ENCODE measurements at places on chromosomes 2 and 18.

DNA sequence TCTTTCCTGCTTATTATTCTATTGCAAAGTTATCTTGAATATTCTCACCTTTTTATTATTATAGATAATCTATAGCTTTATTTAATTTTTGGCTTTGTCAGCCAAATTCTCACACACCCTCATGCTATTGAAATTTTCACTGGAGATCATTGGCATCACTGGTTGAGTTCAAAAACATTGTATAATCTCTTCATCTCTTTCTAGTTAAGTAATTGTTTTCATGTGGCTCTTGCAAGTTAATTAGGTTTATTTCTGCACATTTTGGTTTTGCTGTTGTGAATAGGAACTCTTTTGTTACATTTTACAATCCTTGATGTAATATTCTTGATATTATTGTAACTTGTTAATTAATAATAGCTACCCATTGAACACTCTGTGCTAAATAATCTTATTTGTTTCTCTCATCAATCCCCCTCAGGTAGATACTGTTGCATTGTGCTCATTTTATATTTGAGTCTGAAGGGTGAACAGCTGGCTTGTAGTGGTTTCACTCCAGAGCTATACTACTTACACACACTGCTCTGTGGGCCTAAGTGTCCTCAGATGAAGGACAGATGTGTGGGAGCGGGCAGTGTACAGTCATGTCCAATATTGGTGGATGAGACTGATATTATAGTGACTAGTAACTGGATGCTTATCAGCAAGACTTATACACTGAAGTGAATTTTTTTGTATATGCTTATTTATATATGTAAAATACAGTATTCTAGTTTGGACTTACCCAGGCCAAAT is 112.7 kb downstream of the LCLAT1 start:
- DNase-seq = no peak

DNA sequence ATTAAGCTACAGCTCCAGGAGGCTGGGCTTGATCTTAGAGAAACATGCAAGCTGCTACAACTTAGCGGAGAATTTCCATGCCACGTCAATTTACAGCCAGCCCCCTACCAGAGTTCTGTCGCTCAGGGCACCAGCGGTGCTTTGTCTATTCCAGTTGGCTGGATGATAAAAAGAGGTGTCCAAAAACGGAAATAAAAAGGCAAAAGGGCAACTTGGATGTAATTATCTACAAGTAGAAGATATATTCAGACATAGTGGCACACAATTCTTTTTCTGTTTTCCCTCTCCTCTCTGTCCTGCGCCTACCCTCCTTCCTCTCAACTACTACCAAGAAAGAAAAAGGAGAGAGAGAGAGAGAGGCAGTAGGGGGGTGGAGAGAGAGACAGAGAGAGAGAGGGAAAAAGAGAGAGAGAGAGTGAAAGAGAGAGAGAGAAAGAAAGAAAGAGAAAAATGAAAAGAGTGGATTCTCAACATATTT is 363 bp upstream of the RFTN2 start:
- DNase-seq = no peak

DNA sequence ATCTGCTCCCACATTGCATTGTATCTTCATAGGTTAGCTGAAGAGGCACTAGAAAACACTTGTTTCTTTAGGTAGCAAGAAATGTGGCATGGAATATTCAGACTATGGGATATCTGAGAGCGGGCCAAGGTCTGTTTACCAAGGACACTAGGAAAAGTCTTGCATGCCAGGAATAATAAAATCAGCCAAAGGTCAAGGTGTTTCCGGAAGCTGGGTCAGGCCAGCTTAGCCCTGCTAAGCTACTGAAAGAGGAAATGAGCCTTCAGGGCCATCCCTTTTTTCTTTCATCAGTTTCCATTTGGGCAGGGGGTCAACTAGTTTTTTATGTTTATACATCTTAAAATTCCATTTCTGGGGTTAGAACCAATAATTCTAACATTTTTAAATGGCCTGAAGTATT is 101.1 kb downstream of the DPP4 start:
- DNase-seq = no peak

DNA sequence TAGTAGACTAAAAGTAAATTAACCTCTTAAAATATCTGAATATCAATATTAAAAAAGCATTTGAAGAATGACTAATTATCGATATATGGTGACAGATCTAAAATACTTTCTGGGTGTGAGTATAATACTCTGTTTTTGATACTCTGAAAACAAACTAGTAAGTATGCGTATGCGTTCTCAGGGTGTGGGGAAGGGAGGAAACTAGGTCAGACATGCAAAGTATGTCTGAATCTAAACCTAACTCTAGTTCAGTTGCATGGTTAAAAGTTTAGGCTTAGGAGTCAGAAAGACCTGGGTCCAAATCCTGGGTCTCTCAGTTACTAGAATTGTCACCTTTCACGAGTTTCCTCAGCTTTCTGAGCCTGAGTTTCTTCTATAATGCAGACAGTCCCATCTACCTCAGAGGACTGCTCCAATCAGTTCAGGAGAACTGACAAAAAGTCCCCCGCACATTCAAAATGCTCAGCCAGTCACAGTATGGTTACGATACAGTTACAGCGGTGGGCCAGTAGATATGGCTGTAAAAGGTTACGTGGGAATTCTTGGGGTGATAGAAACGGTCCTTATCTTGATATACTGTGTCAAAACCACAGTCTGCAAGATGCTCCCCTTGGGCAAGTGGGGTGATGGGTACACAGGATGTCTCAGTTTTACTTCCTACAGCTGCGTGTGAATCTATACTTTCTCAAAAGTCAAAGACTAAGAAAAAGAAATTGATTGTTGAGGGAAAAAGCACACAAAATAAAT is 29.2 kb downstream of the UNC50 start:
- no peak for DNase-seq

DNA sequence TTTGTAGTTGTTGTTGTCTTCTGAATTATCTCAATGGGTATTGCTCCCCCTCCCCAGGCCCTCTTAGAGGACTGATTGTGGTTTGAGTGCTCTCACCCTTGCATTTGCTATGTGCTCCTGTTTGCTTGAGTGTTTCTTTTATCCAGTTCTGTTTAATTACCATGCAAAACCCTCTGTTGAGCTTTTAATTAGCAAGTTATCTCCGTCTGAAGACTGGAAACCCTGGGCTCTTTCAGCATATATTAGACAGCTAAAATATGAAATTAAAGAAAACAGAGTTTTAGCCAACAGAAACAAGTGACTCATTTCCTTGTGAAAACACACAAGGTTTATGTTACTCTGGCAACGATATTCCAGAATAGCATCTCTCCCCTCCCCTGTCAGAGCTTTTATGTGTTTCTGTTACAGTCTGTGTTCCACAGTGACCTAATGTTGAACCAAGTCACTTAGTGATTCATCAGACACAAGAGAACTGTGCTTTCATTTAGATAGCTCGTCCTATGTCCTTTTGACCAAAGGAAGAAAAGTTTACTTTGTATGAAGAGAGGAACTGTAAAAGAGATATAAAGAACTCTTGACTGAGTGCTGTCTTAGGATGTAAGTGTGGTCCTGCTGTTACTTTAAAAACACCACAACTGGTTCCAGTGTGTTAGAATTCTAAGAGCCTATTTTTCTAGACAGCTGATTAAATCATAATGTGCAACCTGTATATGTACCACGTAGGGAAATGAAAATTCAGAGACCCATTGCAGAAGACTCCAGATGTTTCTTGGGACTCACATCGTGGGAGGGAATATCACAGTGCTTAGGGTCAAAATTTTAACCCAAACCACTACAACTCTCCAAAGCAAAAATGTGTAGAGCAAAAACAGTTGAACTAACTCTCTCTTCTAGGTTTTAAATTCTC is 172.8 kb upstream of the RBMS1 start:
- peak; percentile 30 for DNase-seq

DNA sequence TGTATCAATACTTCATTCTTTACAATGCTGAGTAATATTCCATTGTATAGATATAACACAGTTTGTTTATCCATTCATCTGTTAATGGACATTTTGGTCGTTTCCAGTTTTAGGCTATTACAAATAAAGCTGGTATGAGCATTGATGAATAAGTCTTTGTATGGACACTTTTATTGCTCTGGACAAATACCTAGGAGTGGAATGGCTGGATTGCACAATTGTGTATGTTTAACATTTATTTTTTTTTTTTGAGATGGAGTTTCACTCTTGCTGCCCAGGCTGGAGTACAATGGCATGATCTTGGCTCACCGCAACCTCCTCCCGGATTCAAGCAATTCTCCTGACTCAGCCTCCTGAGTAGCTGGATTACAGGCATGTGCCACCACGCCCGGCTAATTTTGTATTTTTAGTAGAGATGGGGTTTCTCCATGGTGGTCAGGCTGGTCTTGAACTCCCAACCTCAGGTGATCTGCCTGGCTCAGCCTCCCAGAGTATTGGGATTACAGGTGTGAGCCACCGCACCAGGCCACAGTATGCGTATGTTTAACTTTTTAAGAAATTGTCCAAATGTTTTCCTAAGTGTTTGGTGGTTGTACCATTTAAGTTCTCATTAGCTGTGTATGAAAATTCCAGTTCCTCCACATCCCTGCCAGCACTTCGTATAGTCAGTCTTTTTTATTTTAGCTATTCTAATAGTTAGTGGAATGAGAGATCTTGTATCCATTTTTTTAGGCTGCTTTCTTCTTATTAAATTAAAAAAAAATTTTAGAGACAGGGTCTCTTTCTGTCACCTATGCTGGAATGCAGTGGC is 194.9 kb upstream of the HAAO start:
- no peak for DNase-seq

DNA sequence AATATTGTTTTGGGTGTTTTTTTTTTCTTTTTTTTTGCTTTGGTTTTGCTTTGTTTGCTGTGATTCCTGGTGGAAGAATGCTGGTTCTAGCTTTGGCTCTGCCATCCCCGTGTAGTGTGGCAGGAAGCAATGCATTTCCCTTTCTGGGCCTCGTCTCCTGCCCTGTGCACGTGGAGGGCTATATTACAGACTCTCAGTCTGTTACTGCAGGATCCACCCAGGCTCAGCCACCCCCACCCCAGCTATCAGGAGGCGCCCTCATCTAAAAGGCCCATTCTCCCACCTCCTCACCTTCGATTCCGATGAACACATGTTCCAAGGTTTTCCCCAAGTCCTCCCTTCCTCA is 152.3 kb downstream of the TFCP2L1 start:
- no peak for DNase-seq

GRCh38 chr18:68427951-68428401 is 286.9 kb downstream of the TMX3 start:
- DNase-seq = no peak

DNA sequence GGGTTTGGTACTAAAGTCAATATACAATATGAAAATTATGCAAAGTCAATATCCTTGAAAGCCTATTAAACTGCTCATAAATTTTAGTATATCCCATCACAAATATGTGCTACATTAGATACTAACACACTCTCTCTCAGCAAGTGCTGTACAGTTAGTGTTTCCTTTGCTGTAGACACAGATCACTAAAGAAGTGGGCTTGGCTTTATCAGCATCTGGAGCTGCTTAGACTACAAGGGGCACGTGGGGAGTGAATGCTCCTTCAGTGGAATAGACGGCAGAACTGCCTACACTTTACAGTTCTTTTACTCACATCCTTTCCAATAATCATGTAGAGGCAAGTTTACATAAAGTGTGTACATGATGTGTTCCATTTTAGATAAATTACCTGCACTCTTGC is 26.0 kb upstream of the EFEMP1 start:
- no peak for DNase-seq

- DNase-seq = no peak
Observed at GRCh38 chr18:62107881-62108280, 79.0 kb downstream of the PIGN start.

- DNase-seq = no peak
Observed at GRCh38 chr18:44912740-44913478, 232.2 kb downstream of the SETBP1 start.

- DNase-seq = no peak
Observed at GRCh38 chr2:199811346-199811745, 39.6 kb downstream of the FTCDNL1 start.

GRCh38 chr2:42965196-42965595 is 172.8 kb upstream of the HAAO start:
- DNase-seq = no peak

DNA sequence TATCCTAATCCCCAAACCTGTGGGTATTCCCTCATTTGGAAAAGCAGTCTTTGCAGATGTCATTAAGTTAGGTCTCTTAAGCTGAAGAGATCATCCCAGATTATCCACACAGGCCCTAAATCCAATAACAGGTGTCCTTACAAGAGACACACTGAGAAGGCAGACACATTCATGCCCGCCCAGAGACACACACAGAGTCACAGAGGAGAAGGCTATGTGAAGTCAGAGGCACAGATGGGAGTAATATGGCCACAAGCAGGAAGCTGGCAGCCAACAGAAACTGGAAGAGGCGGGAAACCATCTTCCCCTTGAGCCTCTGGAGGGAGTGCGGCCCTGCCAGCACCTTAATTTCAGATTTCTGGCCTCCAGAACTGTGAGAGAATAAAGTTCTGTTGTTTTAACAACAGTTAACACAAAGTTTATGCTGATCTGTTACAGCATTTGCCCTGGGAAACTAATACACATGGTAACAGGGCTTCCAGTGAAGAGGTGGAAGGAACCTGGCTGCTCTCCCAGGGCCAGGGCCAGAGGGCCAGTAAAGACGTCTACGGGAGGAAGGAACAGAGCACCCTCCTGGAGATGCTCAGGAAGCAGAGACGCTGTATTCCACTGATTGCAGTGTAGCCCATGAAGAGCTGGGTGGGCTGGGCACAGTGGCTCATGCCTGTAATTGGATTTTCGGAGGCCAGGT is 217.5 kb downstream of the GLI2 start:
- DNase-seq = no peak

- no peak for DNase-seq
Observed at GRCh38 chr2:190501702-190502407, 32.7 kb downstream of the NEMP2 start.

GRCh38 chr2:197950006-197950405 is 145.6 kb downstream of the PLCL1 start:
- DNase-seq = no peak

- DNase-seq = no peak
Observed at GRCh38 chr2:152541712-152542111, 175.5 kb downstream of the PRPF40A start.

- DNase-seq = no peak
Observed at GRCh38 chr2:182667315-182667695, 48.8 kb upstream of the DNAJC10 start.

GRCh38 chr18:49725809-49726674 is 87.3 kb downstream of the ACAA2 start:
- no peak for DNase-seq

DNA sequence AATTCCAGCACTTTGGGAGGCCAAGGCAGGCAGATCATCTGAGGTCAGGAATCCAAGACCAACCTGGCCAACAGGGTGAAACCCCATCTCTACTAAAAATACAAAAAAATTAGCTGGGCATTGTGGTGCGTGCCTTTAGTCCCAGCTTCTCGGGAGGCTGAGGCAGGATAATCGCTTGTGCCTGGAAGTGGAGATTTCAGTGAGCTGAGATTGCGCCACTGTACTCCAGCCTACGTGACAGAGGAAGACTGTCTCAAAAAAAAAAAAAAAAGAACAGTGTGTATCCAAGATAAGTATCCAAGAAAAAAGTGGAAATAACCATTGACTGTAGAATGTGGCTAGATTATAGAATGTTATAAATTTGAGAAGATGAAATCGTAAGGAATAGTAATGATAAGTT is 142.1 kb downstream of the FAM124B start:
- no peak for DNase-seq

GRCh38 chr2:18585526-18585925 is 3.8 kb downstream of the NT5C1B start:
- no peak for DNase-seq
